T-helper 17 cell (primary cell): ENCODE measurements at places on chromosomes 5 and 9. TPM values are rescaled to one million over a fixed set of nuclear protein-coding genes. Genes with fewer than 3 reads are reported as not detected.

Gene GABRA1
- total RNA-seq, result 0.10 TPM

Gene TAF11L5
- total RNA-seq, result not detected

GRCh38 chr9:94925751-94926430 is 199.4 kb downstream of the AOPEP start:
- no peak for DNase-seq

Gene TRIM7
- total RNA-seq, result 2.2 TPM

- no peak for DNase-seq
Observed at GRCh38 chr5:117652958-117653280, 1078.3 kb upstream of the SEMA6A start.

DNA sequence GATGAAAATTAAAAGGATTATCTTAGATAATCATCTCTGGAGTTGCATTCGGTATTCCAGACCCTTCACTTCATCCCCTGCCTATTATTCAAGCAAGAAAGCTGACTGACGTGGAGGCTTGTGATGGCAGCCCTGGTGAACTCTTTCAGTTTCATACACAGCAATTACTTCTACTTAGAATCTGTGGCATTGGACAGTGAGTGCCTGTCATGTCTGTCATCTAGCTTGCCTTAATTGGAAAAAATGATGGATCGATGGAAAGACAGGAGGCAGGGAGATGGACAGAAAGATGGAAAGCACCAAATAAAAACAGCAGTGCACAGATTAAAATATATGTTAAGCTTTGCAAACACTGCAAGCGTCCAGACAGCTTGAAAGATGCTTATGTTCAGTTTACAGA is 1371.0 kb upstream of the CDH6 start:
- DNase-seq, result no peak

GRCh38 chr9:121610638-121610953 is 40.8 kb upstream of the DAB2IP start:
- no peak for DNase-seq

Gene DMRT3
- not detected for total RNA-seq

DNA sequence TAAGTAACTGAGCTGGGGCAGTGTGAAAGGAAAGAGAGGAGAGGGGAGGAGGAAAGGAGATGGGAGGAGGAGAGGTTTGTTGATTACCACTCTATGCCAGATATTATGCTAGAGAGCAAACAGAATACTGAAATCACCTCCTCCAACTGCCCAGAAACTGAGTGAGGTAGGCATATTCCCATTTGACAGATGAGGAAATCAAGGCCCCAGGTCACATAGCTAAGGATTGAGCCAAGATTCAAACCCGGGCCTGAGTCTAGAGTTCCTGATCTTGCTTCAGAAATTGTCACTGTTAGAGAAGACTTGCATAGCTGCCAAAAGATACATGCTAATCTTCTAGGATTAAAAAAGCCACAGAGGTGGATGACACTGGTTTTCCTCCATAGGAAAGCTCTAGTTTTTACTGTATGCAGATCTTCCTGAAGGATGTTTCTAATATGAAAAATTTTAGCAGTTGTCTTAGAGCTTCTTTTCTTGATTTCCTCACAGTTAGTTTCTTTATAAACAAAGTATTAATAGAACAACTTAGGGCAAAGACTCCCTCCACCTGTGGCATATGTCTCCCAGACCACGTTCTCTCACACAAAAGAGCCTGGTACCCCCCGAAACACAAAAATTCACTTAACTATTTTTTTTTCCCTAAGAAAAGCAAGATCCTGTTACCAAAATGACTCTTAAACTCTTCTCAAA is 97.4 kb downstream of the NLN start:
- DNase-seq, result no peak

Gene IL31RA
- total RNA-seq, result not detected

- DNase-seq, result no peak
Observed at GRCh38 chr5:169648725-169649310, 11.7 kb downstream of the DOCK2 start.

Gene FRRS1L
- total RNA-seq, result not detected

GRCh38 chr5:167261309-167262100 is 1029.9 kb upstream of the WWC1 start:
- no peak for DNase-seq

DNA sequence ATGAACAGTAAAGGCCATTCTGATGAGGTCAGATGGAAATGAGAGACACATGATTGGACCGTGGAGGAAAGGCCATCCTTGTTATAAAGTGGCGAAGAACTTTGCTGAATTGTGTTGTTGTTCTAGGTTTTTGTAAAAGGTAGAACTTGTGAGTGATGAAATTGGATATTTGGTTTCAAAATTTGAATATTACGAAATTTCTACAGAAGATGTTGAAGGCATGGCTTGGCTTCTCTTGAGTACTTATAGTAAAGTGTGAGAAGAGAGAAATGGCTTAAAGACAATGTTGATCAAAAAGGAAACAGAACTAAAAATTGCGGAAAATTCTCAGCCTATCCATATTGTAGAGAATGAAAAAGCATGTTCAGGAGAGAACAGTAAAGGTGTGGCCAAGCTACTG is 166.6 kb upstream of the S1PR3 start:
- no peak for DNase-seq

Gene KCNMB1
- 0.44 TPM for total RNA-seq
